ENCODE measurements at places on chromosomes 3 and 15.

GRCh38 chr3:195916291-195916690 lies 7.9 kb upstream of the TNK2 start:
- DNase-seq = no peak

DNA sequence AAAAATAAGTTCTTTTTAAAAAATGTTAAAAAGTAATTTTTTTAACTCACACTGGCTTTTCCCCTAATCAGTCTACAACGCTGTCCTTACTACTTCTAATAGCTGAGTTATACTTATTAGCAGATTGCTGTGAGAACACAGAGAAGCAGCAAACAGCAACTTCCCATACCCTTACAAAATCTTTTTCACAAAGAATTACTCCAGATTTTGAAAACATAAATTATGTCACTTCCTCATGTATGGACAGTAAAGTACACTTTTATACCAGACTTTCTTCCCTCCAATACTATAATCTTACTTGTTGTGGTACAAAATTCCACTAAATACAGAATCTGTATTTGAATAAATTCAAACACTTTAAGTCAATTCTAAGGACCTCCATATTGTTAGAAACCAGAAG lies 2.1 kb downstream of the PHC3 start:
- no peak for DNase-seq

DNA sequence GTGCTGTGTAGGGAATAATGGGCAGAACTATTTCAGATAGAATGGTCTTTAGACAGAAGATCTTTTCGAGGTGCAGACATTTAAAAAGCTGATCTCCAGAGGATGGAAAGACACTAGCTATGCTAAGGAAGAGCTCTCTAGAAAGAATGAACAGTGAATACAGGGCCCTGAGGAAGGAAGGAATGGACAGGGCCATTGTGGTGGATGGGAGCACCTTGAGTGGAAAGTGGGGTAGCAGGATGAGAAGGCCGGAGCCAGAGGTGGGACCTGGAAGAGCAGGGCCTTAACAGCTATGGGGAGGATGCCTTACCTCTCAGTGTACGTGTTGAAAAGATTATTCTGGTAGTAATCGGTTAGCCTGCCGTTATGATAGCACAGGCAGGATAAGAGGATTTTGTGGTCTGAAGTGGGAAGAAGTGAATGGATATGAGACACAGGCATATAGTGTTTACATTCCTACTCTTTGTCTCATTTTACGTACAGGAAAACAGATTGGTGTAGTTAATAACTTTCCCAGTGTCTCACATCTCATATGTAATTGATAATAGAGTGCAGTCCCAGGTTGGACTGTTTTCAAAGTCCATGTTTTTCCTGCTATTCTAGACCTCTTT lies 172.4 kb downstream of the KLHL25 start:
- no peak for DNase-seq

- DNase-seq = no peak
Observed at GRCh38 chr15:62564886-62565633, 400.0 kb upstream of the C2CD4B start.

GRCh38 chr3:172698631-172699030 lies 12.2 kb downstream of the NCEH1 start:
- DNase-seq = no peak

DNA sequence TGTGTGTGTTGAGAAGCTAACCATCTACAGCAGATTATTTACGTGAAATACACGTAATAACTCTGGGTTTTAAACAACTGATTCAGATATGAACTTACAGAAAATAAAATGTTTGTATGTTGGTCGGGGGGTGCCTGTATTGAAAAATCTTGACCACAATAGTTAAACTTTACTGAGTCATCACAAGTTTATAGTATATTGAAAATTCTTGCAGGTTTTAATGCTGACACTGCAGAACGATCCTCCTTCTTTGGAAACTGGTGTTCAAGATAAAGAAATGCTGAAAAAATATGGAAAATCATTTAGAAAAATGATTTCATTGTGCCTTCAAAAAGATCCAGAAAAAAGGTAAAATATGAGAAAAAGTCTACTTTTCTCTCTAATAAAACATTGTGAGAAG lies 41.3 kb upstream of the SLC22A13 start:
- DNase-seq = no peak

GRCh38 chr3:185332026-185332735 lies 30.8 kb upstream of the MAP3K13 start:
- peak; percentile 68 for DNase-seq
